ENCODE measurements at places on chromosomes 2 and 18. TPM values are rescaled to one million over a fixed set of nuclear protein-coding genes. Genes with fewer than 3 reads are reported as not detected.

The REG3A gene
- not detected for total RNA-seq

The LOXL3 gene
- total RNA-seq, result 49.8 TPM

The GALNT3 gene
- not detected for total RNA-seq

The CREG2 gene
- 7.1 TPM for total RNA-seq
